Mesenteric fat pad (tissue), 1 donor: ENCODE measurements at places on chromosomes 16 and 17. TPM values are rescaled to one million over a fixed set of nuclear protein-coding genes. Genes with fewer than 3 reads are reported as not detected.

GRCh38 chr17:57629470-57629869 lies 115.6 kb downstream of the CCDC182 start:
- no peak for DNase-seq

CALB2 gene
- 190 TPM for total RNA-seq

DNA sequence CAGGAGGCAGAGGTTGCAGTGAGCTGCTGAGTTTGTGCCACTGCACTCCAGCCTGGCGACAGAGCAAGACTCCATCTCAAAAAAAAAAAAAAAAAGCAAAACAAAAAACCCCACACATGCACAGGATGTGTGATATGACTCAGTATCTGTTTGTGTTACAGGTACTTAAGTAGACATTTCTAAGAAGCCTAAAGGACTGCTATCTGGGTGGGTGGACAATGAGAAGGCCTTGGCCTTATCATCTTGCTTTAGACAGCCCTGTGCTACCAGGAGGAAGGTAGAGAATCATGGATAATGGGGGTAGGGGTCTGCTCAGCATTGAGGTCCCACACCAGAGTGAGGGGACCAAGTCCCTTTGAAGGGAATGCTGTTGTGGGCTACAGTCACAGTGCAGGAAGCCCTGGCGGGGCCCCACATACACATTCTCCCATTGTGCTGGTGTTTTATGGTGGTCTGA lies 26.7 kb downstream of the PLD6 start:
- DNase-seq: no peak

DNA sequence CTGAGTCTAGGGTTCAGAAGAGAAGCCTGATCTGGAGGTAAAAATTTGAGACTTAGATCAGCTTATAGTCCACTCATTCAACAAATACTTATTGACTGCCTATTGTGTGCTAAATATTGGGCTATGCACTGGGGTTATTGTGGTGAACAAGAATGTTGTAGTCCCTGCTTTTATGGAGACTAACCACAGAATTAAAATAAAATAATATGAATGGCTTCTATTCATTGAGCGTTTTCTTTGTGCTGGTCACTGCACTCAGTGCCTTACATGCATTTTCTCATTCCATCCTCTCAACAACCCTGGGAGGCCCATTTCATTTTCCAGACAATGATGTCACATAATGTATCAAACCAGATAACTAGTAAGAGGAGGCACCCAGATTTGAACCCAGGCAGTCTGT lies 4.8 kb downstream of the NEK8 start:
- DNase-seq: no peak
